BJ (cell line): ENCODE measurements at places on chromosomes 2 and 18.

- no peak for DNase-seq
Observed at GRCh38 chr2:3296182-3296972, 81.2 kb downstream of the EIPR1 start.

- no peak for DNase-seq
Observed at GRCh38 chr2:159557437-159558034, 58.8 kb downstream of the BAZ2B start.

- no peak for DNase-seq
Observed at GRCh38 chr2:64284751-64285150, 140.5 kb upstream of the PELI1 start.

- DNase-seq, result no peak
Observed at GRCh38 chr2:189128970-189129369, 50.6 kb downstream of the COL5A2 start.

DNA sequence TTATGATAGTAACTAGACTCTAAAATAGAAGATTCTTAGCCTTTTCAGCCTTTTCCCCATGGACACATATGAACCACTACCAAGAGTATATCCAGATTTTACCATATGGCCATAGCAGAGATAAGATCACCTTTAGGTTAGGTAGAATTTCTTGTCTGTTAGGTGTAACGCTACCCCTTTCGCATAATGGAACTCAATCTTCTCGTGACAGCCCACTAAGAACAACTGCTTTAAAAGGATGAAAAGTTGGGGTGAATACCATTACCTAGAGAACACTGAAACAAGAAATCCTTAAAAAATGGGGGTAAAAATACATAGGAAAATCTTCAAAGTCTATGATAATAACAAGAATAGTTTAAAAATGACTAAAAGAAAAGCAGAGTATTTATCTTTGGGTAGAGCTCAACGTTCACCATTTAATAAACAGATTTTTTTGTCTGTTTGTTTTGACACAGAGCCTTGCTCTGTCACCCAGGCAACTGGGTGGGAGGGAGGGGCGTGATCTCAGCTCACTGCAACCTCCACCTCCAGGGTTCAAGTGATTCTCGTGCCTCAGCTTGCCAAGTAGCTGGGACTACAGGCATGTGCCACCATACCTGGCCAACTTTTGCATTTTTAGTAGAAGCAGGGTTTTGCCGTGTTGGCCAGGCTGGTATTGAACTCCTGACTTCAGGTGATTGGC is 67.2 kb downstream of the VIL1 start:
- DNase-seq, result no peak

DNA sequence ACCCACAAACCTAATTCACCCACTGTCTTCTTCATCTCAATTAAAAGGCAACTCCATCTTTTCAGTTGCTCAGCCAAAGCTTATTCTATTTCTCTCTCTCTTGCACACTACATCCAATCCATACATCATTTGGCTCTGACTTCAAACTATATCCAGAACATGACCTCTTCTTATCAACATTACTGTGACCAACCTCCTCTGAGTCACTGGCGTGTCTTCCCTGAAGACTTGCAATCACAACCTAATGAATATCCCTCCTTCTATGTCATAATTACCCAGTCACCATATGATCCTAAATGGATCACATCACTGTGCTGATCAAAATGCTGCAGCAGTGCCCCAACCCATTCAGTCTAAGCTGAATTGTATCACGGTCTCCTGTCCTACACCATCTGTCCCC is 22.6 kb upstream of the SULT1C3 start:
- DNase-seq, result no peak

- DNase-seq, result no peak
Observed at GRCh38 chr2:102703748-102704147, 58.1 kb upstream of the TMEM182 start.

DNA sequence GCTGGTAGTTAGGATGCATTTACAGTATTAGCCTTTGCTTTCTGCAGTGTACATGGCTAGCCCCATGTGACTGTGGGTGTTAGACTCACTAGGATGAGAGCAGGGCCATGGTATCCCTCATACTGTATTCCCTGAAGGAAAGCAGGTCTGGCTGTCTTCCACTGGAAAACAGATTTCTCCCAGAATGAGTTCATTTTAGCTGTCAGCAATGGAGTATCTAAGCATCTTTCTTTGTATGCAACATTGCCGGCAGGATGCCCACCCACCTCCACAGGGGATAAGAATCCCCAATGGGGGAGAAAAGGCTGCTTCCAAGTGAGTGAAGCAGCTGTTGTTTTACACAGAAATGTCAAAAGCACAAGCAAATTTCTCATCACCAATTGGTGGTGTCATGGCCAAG is 142.7 kb upstream of the KLHL14 start:
- no peak for DNase-seq

DNA sequence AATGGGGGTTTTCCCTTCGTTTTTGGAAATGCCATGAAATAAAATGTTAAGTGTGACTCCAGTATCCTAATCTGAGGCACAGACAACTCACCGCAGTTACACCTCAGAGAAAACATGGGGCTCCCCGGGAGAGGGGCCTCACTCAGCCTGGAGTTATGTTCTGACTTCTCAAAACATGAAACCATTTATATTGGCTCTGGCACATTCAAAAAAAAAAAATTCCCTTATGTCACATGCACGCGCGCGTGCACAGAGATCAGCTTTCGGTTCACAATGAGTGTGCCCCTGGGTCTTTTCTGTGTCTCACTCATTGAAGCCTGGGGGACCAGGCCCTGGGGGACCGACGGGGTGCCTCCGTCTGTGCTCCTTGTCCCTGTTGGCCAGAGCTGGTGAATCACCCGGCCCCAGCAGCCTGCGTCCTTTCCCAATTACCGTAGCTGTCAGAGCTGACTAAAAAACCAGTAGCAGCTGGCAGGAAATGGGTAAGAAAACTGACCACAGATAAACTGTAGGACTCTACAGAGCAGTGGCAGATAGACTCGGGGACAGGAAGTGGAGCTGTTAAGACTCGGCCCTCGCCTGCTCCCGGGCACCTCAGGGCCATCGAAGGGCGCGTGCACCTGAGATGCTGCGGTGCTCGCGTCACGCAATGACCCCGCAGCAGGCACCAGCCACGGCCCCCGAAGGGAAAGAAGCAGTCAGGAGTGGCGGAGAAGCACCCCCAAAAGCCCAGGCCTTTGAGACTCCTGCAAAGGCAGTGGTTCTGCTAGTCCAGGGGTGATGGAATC is 138.3 kb upstream of the ID2 start:
- DNase-seq, result peak; percentile 36

DNA sequence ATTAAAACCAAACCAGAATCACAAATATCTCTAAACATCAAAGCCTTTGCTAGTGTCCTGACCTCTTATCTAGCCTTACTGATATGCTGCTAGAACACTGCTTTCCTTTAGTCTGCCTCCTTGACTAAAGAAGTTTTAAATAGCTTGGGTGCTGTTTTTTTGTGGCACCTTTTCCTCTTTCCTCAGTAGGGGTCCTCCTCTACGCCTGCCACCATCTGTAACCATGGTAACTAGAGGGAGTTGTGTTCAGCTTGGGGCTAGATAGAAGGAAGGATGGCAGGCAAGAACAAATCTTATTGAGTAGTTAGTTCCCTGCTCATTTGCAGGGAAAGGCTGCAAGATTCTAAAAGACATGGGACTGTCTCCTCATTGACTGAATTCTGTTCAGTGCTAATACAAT is 86.0 kb downstream of the TAF4B start:
- no peak for DNase-seq

GRCh38 chr2:125711075-125711474 is 944.9 kb upstream of the GYPC start:
- DNase-seq, result no peak

- no peak for DNase-seq
Observed at GRCh38 chr2:207226243-207226642, 60.5 kb upstream of the KLF7 start.

DNA sequence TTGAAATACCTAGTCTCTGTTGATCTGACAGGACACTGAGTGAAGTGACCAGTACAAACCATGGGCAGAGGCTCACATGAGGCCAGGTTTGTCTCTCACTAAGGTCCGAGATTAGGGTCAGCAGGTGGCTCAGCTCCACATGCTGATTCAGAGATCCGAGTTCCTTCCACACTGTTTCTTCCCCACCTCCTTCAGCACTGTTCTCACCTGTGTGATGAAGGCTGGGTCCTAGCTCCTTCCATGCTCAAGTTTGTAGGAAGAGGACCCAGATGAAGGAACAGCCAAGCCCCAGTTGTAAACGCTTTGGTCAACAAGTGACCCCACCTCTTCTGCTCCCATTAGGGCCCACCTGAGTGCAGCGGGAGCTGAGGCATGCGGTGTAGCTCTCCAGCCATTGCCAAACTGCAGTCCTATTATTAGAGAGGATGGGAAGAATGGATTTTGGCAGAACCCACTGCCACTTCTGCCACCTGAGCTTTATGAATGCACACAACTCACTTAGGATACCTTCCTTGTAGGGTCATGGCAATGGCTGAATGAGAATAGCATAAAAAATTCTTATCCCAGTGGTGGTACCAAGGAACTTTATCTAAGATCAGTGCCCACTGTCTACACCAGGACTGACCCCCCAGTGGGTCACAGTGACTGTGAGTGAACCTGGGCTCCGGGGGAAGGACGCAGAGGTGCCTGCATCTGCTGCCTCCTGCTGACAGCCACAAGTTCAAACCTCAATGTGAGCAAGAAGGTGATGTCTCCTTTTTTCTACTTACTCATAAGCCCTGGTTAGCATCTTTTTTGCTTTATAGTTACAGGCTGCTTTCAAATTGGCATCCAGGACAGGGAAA is 324.8 kb upstream of the HS6ST1 start:
- no peak for DNase-seq

DNA sequence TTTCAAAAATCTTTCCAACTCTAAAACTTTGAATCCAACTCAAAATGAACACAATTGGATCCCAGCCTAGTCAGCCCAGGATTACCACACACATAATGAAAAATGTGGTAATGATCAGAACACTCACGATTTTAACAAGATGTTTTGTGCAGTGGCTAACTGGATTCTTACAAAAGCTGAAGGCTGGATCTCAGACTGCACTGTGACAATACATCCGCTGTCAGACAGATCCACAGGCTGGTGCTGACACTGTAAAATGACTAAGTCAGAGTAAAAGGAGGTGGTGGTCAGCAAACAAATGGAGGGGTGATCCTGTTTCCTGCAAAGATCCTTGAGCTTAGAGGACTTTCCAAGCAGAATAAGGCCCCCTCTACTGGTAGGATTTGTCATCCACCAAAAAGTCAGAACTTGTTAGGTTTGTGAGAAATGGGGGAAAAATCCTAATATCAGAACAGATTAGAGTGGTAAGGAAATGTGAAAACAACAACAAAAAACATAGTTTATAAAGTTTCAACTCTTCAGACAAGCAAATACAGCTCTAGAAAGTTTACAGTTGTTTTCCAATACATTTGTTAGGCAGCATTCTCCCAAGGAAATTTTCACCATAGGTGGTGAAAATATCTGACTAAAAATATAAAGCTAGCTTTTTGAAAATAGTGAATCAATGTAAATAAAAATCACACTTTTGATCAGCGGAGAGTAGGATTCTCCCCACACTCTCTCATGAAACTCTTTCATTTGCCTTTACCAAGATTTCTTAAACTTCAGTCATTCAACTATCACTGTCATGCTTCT is 211.9 kb downstream of the AGPS start:
- peak; percentile 64 for DNase-seq

DNA sequence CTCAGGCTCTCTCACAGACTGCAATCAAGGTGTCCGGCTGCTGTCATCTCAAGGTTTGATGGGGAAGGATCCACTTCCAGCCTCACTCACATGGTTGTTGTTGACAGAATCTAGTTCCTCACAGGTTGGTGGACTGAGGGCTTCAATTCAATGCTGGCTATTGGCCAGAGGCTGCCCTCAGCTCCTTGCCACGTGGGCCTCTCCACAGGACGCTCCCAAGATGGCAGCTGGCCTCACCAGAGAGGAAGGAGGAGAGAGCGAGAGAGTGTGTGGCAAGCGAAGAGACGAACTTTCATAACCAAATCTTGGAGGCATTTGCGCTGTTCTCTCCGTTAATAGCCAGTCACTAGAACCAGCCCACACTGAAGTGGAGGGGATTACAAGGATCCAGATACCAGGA is 13.5 kb upstream of the DNMT3A start:
- DNase-seq, result no peak

DNA sequence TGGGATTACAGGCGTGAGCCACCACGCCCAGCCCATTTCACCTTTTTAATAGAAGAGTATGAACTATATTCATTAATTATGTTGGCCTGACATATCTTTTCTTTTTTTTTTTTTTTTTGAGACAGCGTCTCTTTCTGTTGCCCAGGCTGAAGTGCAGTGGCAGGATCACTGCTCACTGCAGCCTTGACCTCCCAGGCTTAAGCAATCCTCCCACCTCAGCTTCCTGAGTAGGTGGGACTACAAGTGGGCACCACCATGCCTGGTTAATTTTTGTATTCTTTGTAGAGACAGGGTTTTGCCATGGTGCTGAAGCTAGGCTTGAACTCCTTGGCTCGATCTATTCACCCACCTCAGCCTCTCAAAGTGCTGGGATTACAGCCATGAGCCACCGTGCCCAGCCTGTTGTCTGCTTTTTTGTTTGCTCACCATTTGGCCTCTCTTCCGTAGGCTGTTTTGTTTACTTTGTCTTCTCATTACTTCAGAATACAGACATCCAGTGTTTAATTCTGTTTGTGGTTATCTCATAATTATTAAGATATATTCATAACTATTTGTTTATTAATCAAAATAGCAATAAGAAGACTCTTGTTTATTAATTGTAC is 16.3 kb upstream of the CDH2 start:
- DNase-seq, result no peak

DNA sequence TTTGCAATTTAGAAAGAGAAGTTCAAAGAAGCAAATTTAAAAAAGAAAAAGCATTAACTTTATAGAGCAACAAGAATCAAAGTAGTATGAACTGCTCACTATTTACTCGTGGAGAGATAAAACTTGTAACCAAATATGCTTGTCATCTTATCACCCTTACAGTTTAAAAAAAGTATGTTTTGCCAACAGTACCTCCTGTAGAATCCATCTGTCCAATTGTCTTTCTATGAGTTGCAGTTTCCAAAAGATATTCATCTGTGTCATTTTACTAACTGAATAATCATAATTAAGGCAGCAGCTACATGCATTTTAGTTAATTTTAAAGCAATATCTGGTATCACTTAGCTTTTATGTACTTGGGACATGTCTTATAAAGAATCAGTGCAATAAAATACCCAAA is 1112.3 kb downstream of the DSC3 start:
- no peak for DNase-seq

GRCh38 chr2:145851730-145852129 is 1331.8 kb upstream of the ZEB2 start:
- no peak for DNase-seq

DNA sequence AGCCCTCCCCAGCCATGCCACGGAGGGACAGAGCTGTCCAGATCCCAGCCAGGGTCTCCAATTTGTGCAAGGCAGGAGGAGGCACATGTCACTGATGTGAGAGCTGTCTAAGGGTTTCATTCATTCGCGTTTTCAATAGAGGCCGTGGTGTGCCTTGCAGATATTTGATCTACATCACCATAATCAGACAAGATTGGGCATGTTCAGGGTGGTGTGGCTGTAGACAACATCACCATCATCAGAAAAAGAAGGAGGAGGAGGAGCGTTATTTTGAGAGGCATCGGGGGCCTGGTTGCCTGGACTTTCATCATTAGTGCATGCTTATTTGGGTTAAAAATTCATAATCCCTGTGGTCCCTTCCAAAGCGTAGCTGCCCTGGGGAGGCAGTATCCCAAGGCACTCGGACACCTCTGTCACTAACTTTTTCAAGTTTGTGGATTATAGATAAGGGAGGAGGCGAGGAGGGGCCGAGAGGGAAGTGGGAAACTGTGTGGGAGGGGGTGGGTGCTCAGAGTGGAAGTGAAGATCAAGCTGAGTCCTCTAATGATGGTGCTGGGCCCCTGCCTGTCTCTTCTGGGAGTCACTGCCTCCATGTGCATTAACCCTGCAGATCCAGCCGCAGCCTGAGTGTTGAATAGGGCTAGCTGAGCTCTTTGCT is 194.1 kb downstream of the CTIF start:
- no peak for DNase-seq

GRCh38 chr2:120161190-120161589 is 62.0 kb downstream of the TMEM185B start:
- DNase-seq, result no peak
